GM12891 (cell line): ENCODE measurements at places on chromosomes 6 and 20.

DNA sequence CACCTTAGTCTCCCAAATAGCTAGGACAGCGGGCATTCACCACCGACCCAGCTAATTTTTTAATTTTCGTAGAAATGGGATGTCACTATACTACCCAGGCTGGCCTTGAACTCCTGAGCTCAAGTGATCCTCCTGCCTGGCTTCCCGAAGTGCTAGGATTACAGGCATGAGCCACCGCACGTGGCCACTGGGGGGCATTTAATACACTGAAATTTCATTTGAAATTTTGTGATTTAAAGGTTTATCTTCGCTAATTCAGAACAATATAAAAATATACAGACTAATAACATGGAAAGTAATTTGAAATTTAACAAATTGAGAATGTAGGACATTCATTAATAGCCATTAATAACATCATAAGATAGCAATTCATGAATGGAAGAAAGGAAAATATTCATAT is 20.5 kb upstream of the TBC1D32 start:
- no peak for DNase-seq

DNA sequence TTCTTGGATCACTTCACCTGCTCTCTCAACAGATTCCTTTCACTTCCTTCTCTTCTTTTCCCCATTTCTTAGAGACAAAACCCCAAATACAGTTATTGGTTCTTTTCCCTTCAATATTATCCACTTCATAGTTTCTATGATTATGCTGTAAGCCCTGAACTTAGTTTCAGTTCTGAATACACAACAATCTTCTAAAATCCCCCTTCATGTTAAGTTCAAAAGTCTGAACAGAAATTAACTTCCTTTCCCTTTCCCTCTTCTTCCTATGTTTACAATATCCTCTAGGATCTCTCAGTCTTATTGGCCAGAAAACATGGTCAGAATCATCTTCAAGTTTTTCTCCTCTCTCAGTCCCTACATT is 57.7 kb downstream of the OGFRL1 start:
- DNase-seq = no peak

GRCh38 chr6:145271040-145271439 is 464.3 kb downstream of the EPM2A start:
- no peak for DNase-seq

GRCh38 chr20:47682028-47682783 is 103.1 kb downstream of the SULF2 start:
- DNase-seq = no peak

- no peak for DNase-seq
Measured at GRCh38 chr6:11384531-11385309, 152.3 kb upstream of the NEDD9 start.

- DNase-seq = no peak
Measured at GRCh38 chr6:121437851-121438651, 2.6 kb downstream of the GJA1 start.

- DNase-seq = no peak
Measured at GRCh38 chr6:14555804-14556203, 438.2 kb downstream of the CD83 start.

DNA sequence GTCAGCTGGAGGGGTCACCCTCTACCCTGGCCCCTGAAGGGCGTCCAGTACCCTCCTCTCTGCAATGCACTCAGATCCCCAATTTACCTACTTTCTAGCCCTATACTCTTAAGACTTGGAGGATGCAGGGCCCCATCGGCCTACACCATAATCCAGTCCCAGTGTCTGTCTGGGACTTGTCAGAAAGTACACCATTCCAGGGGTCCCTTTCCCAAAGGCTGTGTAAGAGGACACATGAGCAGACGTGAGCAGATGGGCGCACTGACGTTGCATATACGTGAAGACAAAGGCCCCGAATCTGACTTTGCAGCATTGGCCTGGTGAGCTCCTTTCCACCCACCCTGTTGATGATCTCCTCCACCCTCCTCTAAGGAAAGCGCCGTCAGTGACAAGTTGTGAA is 20.9 kb upstream of the SMOC2 start:
- DNase-seq = no peak

- DNase-seq = no peak
Measured at GRCh38 chr6:52191824-52192223, 5.6 kb downstream of the IL17A start.

- no peak for DNase-seq
Measured at GRCh38 chr6:47290124-47290834, 19.4 kb downstream of the TNFRSF21 start.

- no peak for DNase-seq
Measured at GRCh38 chr20:36817496-36817895, 43.9 kb upstream of the DSN1 start.

GRCh38 chr20:49969946-49970345 is 12.8 kb upstream of the SNAI1 start:
- DNase-seq = no peak

DNA sequence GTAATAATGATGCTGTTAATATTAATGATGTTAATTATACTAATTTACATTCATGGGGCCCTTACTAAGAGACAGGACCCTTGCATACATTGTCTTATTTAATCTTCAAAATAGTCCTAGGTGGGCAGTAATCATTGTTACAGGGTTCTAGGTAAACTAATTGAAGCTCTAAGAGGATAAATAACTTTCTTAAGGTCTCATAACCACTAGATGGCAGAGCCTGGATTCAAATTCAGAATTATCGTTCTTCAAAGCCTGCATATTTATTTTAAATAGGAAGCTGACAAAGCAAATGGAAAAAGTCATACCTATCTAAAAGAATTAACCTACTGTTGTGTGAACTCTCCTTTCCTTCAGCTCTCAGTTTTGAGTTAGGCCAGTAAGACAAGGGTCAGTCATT is 23.5 kb downstream of the PTCHD4 start:
- no peak for DNase-seq

GRCh38 chr20:47429409-47429808 is 72.3 kb upstream of the NCOA3 start:
- no peak for DNase-seq

GRCh38 chr20:278607-279571 is 11.7 kb downstream of the C20orf96 start:
- DNase-seq = no peak

- DNase-seq = no peak
Measured at GRCh38 chr6:4041480-4041879, 37.5 kb downstream of the FAM217A start.

- no peak for DNase-seq
Measured at GRCh38 chr6:136127873-136128272, 122.2 kb downstream of the MTFR2 start.

DNA sequence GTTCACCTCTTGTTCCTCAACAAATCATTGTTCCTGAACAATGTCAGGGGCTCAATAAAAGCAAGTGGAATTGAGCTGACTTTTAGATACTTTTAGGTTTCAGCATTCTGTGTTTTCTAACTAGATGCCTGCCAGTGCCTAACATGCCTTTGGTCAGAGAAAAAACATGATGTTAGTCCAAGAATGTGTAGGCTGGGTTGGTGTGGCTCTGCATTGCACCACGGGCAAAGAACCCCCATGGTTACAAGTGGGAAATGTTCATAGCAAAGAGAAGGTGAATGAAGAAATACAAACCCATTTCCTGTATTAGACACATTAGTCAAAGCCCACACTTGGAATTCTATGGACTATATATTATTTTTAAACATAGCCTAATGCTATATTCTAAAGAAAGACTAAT is 193.3 kb downstream of the TMEM200A start:
- DNase-seq = no peak

DNA sequence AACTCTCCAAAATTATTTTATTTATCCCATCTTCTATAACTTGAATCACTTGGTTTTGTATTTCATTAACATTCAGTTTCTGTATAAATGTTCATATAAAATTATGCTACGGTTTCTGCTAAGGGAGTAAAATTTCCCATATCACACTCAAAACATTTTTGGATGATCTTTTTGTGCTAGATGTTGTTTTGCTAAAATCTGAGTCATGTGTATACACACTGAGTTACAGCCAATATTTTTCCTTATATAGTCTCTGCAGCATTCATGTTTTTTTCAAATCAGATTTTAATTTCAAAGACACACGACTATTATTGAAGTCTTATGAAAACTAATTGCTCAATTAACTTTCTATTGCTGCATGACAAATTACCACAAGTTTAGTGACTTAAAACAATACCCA is 54.3 kb upstream of the SLC2A12 start:
- DNase-seq = no peak

DNA sequence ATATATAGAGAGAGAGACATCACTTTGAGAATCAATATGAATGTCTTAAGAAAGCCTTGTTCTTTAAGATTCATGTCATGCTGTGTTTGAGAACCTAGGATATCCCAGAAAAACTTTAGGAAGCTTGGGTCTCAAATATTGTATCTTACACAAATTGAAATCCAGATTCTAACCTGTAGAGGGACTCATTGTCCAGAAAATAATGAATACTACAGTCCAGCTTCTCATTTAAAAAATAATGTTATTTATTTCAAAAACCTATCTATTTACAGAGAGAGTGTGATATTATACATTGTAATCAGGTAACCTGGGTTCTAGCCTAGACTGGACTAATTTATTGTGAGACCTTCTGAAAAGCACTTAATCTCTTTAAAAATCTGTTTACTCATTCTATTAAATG is 4.2 kb downstream of the RFX6 start:
- DNase-seq = no peak

DNA sequence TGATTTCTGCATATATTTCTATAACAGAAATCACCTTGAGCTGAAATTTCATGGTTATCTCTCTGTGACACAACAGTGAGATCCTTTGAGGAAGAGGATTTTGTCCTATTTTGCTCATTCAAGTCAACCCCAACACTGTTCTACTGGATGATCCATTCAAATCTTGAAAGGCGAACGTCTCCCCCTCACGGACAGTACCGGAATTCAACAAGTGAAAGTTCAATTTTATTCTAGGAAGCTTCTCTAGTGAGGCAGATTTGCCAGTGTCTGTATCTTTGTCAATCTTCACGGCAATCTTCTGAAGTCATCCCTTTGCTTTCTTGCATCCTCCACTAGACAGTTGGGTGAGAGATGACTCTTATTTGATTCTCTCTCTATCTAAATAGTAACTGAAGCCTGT is 91.7 kb upstream of the PDE7B start:
- DNase-seq = no peak

DNA sequence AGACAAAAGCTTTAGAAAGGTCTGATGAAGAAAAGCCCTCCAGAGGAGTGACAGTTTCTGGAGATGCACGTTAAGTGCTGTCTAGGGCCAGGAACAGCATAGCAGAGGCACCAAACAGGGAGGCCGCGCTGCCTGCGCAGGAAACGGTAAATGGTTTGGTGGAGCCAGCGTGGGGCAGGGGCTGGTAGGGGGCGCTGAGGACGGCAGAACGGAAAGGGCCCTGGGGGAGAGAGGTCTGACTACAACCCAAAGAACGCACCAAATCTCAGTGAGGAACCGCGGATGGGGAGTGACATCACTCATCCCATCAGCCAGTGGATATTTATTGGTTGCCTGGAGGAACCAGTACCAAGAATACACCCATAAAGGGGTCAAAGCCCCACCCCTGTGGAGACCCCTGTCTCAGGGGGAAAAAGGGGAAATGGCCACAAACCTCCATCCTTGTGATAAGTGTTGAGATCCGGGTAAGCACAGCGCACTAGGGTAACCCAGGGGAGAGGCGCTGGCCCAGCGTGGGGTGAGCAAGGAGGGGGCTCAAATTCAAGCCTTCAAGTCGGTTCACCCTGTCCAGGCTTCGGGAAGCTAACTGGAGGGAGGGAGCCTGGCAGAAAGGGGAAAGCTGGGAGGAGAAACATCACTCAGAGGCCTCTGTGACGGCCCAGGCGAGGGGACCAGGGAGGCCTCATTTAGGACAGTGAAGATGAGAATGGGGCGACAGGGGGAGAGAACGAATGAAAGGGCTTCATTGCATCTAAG is 249.2 kb upstream of the QKI start:
- DNase-seq = no peak

DNA sequence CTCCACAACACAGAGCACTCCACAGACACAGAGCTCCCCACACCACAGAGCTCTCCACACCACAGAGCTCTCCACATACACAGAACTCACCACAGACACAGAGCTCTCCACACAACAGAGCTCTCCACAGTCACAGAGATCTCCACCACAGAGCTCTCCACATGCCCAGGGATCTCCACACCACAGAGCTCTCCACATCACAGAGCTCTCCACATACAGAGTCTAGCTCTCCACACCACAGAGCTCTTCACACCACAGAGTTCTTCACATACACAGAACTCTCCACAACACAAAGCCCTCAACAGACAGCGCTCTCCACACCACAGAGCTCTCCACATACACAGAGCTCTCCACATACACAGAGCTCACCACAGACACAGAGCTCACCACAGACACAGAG is 55.3 kb downstream of the ERMARD start:
- no peak for DNase-seq

- no peak for DNase-seq
Measured at GRCh38 chr6:91926827-91927226, 1340.0 kb upstream of the MAP3K7 start.

- no peak for DNase-seq
Measured at GRCh38 chr6:89258912-89259311, 41.8 kb upstream of the GABRR1 start.

DNA sequence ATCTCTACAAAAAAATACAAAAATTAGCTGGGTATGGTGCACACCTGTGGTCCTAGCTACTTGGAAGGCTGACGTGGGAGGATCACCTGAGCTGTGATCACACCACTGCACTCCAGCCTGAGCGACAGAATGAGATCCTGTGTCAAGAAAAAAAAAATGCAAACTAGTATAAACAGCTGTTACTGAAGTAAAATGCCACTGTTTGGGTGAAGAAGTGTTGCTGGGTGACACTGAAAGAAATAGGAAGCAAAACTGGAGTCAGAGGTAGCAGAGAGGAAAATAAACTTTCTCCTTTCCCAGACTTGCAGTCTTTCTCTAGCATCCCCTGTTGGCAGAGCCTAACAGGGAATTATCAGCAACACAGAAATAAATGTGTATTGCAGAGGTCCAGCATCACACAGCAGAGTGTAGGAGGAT is 241.2 kb upstream of the PREP start:
- DNase-seq = no peak

DNA sequence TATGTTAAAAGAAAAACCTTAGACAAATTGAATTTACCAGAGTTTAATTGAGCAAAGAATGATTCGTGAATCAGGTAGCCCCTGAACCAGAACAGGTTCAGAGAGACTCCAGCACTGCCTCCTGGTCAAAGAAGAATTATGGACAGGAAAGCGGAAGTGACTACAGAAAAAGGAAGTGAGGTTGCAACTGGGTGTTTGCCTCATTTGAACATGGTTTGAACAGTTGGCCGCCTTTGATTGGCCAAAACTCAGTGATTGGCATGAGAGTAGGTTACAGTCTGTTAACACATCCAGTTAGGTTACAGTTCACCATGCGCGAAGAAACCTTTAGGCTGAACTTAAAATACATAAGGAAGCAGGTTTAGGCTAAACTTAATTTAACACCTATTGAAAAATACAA is 248.8 kb downstream of the TFAP2A start:
- DNase-seq = no peak
